Erythroblast (primary cell): ENCODE measurements at places on chromosomes 6 and 20.
A peak's percentile ranks its signal among the peaks of the same experiment; 100 is the strongest.

DNA sequence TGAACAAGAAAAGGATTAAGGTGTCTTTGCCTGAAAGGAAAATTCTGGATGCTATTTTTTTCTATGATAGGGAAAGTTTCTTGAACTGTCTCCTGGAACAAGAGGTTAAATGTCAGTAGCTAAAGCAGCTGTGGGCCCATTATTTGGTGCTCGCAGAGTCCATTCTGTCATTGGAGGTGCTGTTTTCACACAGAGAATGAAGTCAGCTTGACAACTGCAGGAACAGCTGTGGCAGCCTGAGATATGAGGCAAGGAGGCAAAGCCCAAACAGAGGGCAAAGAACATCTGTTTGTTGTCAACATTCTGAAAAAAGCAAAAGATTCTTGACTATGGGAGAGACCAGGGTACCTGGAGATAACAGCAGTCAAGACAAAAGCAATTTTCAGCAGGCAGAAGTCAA is 548.2 kb downstream of the KIF16B start:
- no peak for DNase-seq

GRCh38 chr20:48012401-48012974 is 227.2 kb upstream of the SULF2 start:
- DNase-seq = no peak

DNA sequence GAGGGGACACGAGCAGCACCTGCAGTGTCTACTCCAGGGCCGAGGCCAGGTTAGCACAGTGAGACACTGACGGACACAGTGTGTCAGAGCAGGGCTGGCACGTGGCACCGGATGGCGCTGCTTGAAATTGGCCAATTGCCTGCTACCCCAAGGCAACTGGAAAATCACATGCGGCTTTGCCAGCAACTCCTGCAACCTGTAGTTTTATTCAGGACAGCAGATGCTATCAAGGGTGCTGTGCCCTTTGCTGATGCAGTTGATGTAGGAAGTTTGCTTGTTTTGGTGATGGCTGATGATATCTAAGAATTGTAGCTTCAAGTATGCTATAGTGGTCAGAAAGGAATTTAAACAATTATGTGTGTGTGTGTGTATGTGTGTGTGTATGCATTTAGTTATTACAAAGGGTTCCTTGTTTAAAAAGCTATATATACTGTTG is 25.9 kb downstream of the RIN2 start:
- DNase-seq = no peak

- no peak for DNase-seq
Observed at GRCh38 chr6:31879143-31879542, 346 bp upstream of the SLC44A4 start.

DNA sequence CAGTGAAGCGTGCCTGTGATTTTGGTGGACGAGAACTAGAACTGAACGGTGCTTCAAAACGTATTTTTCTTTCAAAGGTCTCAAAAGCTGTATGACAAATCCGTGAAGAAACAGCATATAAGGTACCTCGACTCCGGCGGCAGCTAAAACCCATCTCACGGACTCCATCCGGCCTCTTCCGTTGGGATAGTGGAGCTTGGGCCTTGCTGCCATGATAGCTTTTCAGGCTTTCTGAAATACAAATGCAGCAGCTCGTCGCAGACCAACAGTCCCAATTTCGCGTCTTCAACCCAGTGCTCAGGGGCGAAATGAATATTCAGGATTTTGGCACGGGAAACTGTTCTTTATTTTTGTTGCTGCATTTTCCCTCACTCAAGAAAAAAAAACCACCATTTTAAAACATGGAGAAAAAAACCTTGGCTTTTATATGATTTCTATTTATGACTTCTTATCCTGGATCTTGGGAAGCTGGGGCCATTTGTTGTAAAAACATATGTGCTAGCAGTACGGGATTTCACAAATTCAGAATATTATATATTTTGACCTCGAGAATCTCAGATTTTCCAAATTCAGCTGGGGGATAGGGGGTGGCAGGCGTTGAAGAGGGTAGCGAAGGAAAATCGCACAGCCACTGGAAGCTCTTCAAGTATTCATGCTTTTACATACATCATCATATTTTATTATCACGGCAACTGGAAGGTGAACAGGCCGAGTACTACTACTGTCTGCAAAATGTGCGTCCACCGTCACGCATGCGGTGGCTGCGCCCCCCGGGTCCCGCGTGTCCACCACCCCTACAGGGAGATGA is 849 bp downstream of the GSTA4 start:
- peak; percentile 38 for DNase-seq
